Activated naive CD8-positive, alpha-beta T cell treated with anti-CD3 and anti-CD28 coated beads for 36 hours (primary cell): ENCODE measurements at places on chromosomes 5 and 9.

- no peak for DNase-seq
Measured at GRCh38 chr5:88502179-88503040, 233.8 kb upstream of the TMEM161B start.

DNA sequence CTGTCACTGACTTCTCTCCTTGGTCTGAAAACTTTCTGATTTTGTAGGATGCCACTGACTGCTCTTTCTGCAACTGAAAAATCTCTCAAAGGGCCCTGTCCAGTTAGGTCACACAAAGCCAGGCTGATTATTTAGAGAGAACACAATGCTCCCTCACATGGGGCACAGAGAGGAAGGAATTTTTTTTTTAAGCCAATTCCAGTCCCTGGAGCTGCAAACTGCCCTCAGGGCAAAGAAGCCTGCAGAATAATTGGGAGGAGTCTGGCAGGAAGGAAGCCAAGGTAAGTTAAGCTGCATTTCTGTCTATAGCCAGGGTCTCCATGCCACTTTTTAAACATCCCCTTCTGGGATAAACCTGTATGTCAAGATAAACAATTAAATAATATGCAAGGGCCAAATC is 305.5 kb downstream of the ZSWIM6 start:
- DNase-seq, result no peak

GRCh38 chr5:13930541-13931171 is 13.8 kb downstream of the DNAH5 start:
- DNase-seq, result no peak

DNA sequence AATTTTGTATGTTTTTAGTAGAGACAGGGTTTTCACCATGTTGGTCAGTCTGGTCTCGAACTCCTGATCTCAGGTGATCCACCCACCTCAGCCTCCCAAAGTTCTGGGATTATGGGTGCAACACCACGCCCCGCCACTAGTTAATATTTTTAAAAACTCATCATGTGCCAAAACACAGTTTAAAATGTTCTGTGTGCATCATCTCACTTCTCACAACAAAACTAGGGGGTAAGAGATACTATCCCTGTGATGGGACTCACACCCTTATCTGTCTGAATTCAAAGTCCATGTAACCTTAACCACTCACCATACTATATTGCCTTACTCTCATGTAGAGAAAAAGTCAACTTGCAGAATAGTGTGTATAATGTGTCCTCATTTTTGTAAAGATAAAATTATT is 2.6 kb downstream of the PKD2L2 start:
- peak; percentile 4 for DNase-seq

GRCh38 chr5:175697846-175698245 is 40.0 kb downstream of the HRH2 start:
- no peak for DNase-seq

- DNase-seq, result no peak
Measured at GRCh38 chr5:124561451-124561850, 185.0 kb downstream of the ZNF608 start.
